ENCODE measurements at places on chromosomes 16 and 17.

GRCh38 chr17:73616120-73616872 is 27.9 kb downstream of the SDK2 start:
- no peak for DNase-seq

- DNase-seq = no peak
Measured at GRCh38 chr17:21296097-21297025, 11.8 kb downstream of the MAP2K3 start.

DNA sequence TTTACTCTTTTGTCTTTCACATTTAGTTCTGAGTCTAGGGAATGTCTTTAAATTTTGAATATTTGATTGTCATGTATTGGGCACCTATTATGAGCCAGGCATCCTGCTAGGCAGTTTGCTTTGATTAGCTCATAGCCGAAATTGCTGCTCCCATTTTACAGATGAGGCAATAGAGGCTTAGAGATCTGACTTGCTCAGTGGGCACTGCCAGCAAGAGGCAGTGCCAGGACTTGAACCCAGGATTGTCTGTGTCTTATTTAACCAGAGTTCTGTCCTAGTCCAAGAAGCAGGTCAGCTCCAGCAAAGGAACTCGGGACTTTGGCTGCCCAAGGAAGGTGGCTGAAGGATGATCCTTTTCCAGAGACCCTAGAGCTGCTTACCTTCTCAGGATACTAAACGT is 24.5 kb downstream of the BEAN1 start:
- DNase-seq = no peak

GRCh38 chr16:87160234-87160636 is 157.0 kb downstream of the C16orf95 start:
- DNase-seq = no peak

GRCh38 chr16:53414381-53414780 is 19.9 kb upstream of the RBL2 start:
- DNase-seq = no peak

DNA sequence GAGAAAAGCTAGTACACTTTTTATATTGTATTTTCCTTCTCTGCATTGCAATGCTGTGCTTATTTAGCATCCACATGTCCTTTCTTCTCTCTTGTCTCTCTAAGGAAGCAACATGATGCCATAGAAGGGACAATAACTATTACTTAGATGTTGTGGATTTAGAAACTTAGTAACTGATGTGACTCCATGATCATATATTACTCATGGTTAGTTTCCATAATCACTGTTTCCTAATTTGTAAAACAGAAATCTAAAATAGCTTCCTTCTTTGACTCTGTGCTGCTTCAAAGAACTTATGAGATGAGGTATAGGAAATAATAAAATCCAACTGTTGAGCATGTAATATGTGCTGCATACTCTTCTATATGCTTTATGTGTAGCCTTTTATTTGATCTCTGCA is 6.6 kb upstream of the ABCA5 start:
- DNase-seq = no peak

- no peak for DNase-seq
Measured at GRCh38 chr16:70795296-70795912, 5.6 kb downstream of the VAC14 start.

DNA sequence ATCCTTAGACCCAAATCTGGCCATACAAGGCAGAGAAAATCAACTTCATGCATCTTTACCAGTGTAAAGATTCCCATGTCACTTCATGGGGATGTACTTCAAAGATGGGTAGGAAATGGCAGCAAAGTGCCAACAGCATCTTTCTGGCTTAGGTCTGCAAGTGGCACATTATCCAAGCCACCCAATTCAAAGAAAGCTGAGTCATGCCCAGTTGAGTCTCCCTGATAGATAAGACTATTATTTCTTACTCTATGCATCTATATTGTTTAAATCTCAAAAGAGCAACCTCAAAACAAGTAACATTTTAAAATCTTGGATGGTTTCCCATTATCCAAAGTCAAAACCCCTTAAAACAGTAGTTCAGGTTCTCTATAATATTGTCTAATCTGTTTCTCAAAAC is 61.2 kb upstream of the HSBP1 start:
- no peak for DNase-seq

GRCh38 chr17:28279411-28279810 is 39.6 kb upstream of the TMEM97 start:
- no peak for DNase-seq

GRCh38 chr17:40794466-40794865 is 5.3 kb downstream of the KRT28 start:
- no peak for DNase-seq
